ENCODE measurements at places on chromosomes 6 and 20.

DNA sequence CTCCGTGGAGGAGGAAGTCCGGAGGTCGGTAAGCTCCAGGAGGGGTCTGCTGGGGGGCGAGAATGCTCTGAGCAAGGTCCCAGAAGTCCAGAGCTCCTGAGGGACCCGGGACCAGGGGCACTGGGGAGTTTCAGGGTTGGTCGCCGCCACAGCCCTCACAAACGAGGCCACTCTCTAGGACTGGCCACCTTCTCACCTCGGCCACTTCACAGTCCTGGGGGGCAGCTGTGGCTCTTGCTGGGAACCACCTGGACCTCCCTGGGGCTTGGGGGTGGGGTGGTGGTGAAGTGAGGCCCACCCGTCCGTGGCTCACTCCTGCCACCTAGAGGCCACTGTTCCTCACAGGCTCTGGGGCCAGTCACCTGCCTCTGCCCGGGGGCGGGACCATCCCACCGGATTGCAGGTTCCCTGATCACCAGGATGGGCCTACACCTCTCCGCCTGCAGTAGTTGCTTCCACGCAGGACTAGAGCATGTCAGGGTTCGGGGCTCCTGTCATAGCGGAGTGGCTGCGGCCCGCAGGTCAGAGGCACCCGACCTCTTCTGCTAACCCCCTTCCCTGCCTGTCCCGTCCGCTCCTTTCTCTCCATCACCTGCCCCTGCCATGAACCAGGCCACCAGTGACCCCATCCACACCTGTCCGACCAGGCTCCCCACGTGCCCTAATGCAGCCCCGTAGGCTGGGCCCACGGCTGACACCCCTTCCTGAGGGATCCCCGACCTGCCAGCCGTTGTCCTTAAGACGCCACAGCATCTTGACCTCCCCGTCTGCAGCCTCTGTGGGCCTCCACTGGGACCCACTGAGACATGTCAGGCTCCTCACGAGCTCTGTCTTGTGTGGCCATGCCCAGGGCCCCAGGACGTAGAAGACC is 5.1 kb upstream of the TCEA2 start:
- no peaks in the 10 kb centered on the region for H3K36me3 ChIP-seq
- H3K27ac ChIP-seq: no peak overlapping the region
- H3K4me3 ChIP-seq: peak overlapping the region; percentile 31
- H3K4me1 ChIP-seq: peaks cover 34% of the 10 kb centered on the region

GRCh38 chr20:23235173-23236027 is 115.2 kb upstream of the NXT1 start:
- H3K4me3 ChIP-seq: no peak overlapping the region
- H3K4me1 ChIP-seq: peaks cover 2% of the 10 kb centered on the region
- H3K27me3 ChIP-seq: peaks cover 7% of the 10 kb centered on the region
- peak; percentile 4 for DNase-seq

GRCh38 chr20:25253606-25254275 is 5.9 kb downstream of the PYGB start:
- peaks cover 6% of the 10 kb centered on the region for H3K36me3 ChIP-seq
- H3K4me3 ChIP-seq: no peak overlapping the region
- H3K27me3 ChIP-seq: no peaks in the 10 kb centered on the region
- no peak for DNase-seq
- H3K4me1 ChIP-seq: peaks cover 27% of the 10 kb centered on the region

DNA sequence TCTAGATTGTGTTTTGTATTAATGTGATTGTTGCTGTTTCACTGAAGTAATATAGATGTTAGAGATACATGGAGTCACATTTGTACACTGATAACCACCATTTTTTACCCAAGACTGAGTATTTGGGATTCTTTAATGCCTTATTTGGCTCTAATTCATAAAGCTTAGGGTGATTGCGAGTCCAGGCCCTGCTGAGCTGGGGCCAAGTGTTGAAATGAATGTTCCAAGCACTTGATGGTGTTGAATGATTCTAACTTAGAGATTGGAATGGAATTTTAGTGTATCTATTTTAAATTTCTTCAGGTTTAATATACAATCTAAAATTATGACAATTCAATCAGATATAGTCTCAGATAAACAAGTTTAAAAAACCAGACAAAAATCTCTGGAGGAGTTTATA is 329.4 kb upstream of the SLC35B3 start:
- DNase-seq: no peak
- no peak overlapping the region for H3K4me3 ChIP-seq
- H3K4me1 ChIP-seq: no peaks in the 10 kb centered on the region
- no peaks in the 10 kb centered on the region for H3K36me3 ChIP-seq
- H3K27ac ChIP-seq: no peak overlapping the region

GRCh38 chr6:162631546-162631945 is 96.0 kb downstream of the PRKN start:
- H3K4me1 ChIP-seq: no peaks in the 10 kb centered on the region
- H3K27me3 ChIP-seq: no peaks in the 10 kb centered on the region
- H3K4me3 ChIP-seq: no peak overlapping the region
- H3K27ac ChIP-seq: no peak overlapping the region

GRCh38 chr6:68710916-68711315 is 75.8 kb downstream of the ADGRB3 start:
- H3K27ac ChIP-seq: no peak overlapping the region
- H3K27me3 ChIP-seq: no peaks in the 10 kb centered on the region
- H3K4me1 ChIP-seq: no peaks in the 10 kb centered on the region
- no peak for DNase-seq
- H3K4me3 ChIP-seq: no peak overlapping the region

GRCh38 chr6:168698923-168699322 is 257.9 kb downstream of the SMOC2 start:
- H3K4me1 ChIP-seq: no peaks in the 10 kb centered on the region
- no peak overlapping the region for H3K4me3 ChIP-seq
- H3K27ac ChIP-seq: no peak overlapping the region
- DNase-seq: no peak
- peaks cover 15% of the 10 kb centered on the region for H3K27me3 ChIP-seq

DNA sequence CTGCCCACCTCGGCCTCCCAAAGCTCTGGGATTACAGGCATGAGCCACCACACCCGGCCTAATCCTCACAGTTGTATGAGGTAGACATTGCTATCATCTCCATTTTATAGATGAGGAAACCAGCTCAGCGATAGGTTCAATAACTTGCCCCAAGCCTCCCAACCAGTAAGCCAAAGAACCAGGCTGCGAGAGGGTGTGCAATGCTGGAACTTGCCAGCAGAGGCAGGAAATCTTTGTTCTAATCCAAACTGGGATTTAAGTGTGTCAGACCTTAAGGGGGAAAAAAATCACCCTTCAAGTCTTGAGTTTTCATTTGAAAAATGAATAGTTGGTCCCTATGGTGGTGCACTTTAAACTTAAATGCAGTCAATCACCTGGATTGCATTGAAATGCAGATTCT is 20.1 kb upstream of the RNGTT start:
- H3K4me3 ChIP-seq: no peak overlapping the region
- DNase-seq: no peak
- H3K36me3 ChIP-seq: no peaks in the 10 kb centered on the region
- no peaks in the 10 kb centered on the region for H3K4me1 ChIP-seq
- H3K27ac ChIP-seq: no peak overlapping the region
- H3K27me3 ChIP-seq: no peaks in the 10 kb centered on the region

DNA sequence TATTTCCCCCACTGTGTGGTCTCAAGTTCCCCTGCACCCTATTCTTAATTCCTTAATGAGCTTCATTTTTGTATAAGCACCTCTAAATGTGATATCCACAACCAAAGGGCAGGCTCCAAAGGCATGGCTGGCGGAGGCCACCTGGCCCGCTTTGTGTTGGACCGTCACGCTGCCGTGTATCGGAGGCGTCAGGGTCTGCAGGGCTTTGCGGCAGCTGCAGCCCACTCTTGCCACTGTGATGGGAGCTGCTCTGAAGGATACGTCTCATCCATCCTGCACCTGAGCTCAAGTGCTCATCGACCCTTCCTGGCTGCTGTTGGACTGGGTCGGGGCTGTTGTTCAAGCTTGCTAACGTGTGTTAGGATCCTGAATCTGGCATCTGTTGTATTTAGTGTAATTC is 177.6 kb downstream of the ARID1B start:
- no peaks in the 10 kb centered on the region for H3K27me3 ChIP-seq
- no peak for DNase-seq
- H3K27ac ChIP-seq: no peak overlapping the region
- H3K4me1 ChIP-seq: peaks cover 17% of the 10 kb centered on the region
- H3K36me3 ChIP-seq: no peaks in the 10 kb centered on the region

DNA sequence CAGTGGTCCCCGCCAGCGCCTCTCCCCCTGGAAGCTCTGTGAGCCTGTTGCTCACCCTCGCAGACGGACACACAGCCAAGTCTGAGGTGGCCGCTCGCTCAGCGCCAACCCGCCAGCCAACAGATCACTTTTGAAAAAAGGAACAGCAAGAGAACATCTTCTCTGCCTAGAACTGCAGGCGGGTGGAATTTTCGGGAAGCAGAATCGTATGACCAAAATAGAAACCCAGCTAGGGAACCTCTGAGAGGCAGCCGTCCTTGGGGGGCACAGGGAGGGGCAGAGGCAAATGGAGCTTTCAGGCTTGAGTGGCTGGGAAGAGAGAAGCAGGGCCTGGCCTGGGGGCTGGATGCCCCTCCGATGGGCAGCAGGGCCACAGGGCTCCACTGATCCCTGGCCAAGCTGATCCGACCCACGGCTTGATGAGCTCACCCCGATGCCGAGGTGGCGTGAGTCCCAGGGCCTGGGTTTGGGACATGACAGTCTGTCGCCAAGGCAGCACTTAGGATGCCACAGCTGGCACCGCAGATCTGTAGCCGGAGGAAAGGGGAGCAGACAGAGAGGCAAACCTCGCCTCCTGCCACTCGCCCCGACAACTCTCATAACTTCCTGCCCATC is 9.8 kb downstream of the NFATC2 start:
- no peaks in the 10 kb centered on the region for H3K27me3 ChIP-seq
- no peak overlapping the region for H3K4me3 ChIP-seq
- H3K27ac ChIP-seq: peak overlapping the region; percentile 87
- peaks cover 6% of the 10 kb centered on the region for H3K36me3 ChIP-seq
- H3K4me1 ChIP-seq: peaks cover 33% of the 10 kb centered on the region

DNA sequence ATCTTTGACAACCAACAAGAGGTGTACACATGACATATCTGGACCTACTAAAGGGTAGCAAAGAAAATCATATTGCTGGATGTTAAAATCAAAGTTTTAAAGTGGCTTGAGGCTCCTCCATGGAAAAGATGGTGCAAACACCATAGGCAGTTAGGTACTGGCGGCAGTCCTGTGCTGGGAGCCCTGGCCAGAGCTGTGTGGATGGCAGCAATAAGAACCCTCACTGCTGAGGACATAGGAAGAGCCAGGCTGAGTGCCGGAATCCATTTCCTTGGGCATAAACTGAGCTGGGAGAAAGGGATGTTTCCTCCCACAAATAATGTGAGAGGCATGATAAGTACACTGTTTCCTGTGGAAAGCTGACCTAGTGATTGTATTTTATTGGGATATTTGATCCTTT is 89.9 kb downstream of the ARID1B start:
- H3K27ac ChIP-seq: no peak overlapping the region
- H3K27me3 ChIP-seq: no peaks in the 10 kb centered on the region
- no peak for DNase-seq
- H3K4me3 ChIP-seq: no peak overlapping the region
- no peaks in the 10 kb centered on the region for H3K36me3 ChIP-seq
- peaks cover 26% of the 10 kb centered on the region for H3K4me1 ChIP-seq

GRCh38 chr6:159533568-159533967 is 159.5 kb downstream of the SOD2 start:
- H3K4me3 ChIP-seq: no peak overlapping the region
- H3K27ac ChIP-seq: no peak overlapping the region
- no peaks in the 10 kb centered on the region for H3K4me1 ChIP-seq
- no peak for DNase-seq
- no peaks in the 10 kb centered on the region for H3K27me3 ChIP-seq
- H3K36me3 ChIP-seq: no peaks in the 10 kb centered on the region

GRCh38 chr6:22194188-22194921 is 102.5 kb downstream of the PRL start:
- no peaks in the 10 kb centered on the region for H3K4me1 ChIP-seq
- H3K27ac ChIP-seq: no peak overlapping the region
- H3K36me3 ChIP-seq: no peaks in the 10 kb centered on the region
- DNase-seq: no peak

GRCh38 chr20:34065260-34065659 is 46.8 kb downstream of the EIF2S2 start:
- no peaks in the 10 kb centered on the region for H3K27me3 ChIP-seq
- no peak overlapping the region for H3K27ac ChIP-seq
- DNase-seq: no peak
- no peaks in the 10 kb centered on the region for H3K4me1 ChIP-seq
- H3K4me3 ChIP-seq: no peak overlapping the region

- H3K27me3 ChIP-seq: no peaks in the 10 kb centered on the region
- H3K36me3 ChIP-seq: no peaks in the 10 kb centered on the region
- no peak overlapping the region for H3K4me3 ChIP-seq
- DNase-seq: no peak
- H3K27ac ChIP-seq: no peak overlapping the region
Observed at GRCh38 chr20:41480054-41480770, 113.6 kb upstream of the EMILIN3 start.

GRCh38 chr6:71228461-71229041 is 60.1 kb upstream of the OGFRL1 start:
- peaks cover 22% of the 10 kb centered on the region for H3K4me1 ChIP-seq
- H3K4me3 ChIP-seq: no peak overlapping the region
- no peaks in the 10 kb centered on the region for H3K36me3 ChIP-seq
- DNase-seq: no peak
- H3K27me3 ChIP-seq: no peaks in the 10 kb centered on the region

DNA sequence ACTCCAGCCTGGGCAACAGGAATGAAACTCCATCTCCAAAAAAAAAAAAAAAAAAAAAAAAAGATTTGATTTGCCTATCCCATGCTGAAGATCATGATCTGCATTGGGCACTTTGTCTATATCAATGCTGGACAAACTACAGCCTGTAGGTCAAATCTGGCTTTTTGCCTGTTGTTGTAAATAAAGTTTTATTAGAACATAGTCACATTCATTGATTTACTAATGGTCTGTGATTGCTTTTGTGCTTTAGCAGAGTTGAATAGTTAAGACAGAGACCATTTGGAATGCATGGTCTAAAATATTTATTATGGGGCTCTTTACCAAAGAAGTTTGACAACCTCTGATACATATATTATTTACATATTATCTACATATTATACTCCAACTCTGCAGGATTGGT is 14.0 kb downstream of the PBOV1 start:
- peaks cover 3% of the 10 kb centered on the region for H3K27me3 ChIP-seq
- no peaks in the 10 kb centered on the region for H3K4me1 ChIP-seq
- no peaks in the 10 kb centered on the region for H3K36me3 ChIP-seq
- no peak for DNase-seq
- no peak overlapping the region for H3K4me3 ChIP-seq
- H3K27ac ChIP-seq: no peak overlapping the region

DNA sequence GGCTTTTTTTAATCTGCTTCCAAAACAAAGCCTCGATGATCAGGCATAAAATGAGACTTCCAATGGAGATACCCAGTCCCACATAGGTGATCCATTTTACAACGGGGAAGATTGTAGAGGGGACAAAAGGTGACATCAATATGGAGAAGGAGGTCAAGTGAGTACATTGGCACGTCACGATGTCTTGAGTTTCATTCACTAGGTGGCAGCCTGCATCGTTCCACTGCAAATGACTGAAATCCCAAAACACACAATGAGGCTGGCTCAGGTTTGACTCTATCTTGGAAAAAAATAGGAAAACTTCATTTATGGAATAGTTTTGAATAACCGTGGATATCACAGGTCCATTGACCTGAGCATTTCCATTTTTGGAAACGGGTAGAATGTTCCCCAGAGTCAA is 32.5 kb downstream of the ADGRF1 start:
- no peaks in the 10 kb centered on the region for H3K27me3 ChIP-seq
- no peak overlapping the region for H3K27ac ChIP-seq
- no peaks in the 10 kb centered on the region for H3K4me1 ChIP-seq
- no peak for DNase-seq
- H3K4me3 ChIP-seq: no peak overlapping the region

- no peak overlapping the region for H3K27ac ChIP-seq
- no peaks in the 10 kb centered on the region for H3K36me3 ChIP-seq
- peaks cover 15% of the 10 kb centered on the region for H3K27me3 ChIP-seq
- H3K4me3 ChIP-seq: no peak overlapping the region
- no peaks in the 10 kb centered on the region for H3K4me1 ChIP-seq
Observed at GRCh38 chr6:10880366-10880765, 1.5 kb downstream of the GCM2 start.
